ENCODE measurements at places on chromosomes 1 and 21. TPM values are rescaled to one million over a fixed set of nuclear protein-coding genes. Genes with fewer than 3 reads are reported as not detected.

DNA sequence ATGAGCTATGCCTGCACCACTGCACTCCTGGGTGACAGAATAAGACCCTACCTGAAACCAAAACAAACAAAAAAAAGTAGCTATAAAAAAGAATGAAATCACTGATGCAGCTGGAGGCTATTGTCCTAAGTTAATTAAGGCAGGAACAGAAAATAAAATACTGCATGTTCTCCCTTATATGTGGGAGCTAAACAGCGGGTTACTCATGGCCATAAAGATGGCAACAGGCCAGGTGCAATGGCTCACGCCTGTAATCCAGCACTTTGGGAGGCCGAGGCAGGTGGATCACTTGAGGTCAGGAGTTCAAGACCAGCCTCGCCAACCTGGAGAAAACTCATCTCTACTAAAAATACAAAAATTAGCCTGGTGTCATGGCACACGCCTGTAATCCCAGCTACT lies 152.7 kb downstream of the PIK3R3 start:
- no peak for DNase-seq

RABIF gene
- polyA plus RNA-seq, result 10.4 TPM

GRCh38 chr21:32073190-32073589 lies 200.4 kb downstream of the HUNK start:
- no peak for DNase-seq

DNA sequence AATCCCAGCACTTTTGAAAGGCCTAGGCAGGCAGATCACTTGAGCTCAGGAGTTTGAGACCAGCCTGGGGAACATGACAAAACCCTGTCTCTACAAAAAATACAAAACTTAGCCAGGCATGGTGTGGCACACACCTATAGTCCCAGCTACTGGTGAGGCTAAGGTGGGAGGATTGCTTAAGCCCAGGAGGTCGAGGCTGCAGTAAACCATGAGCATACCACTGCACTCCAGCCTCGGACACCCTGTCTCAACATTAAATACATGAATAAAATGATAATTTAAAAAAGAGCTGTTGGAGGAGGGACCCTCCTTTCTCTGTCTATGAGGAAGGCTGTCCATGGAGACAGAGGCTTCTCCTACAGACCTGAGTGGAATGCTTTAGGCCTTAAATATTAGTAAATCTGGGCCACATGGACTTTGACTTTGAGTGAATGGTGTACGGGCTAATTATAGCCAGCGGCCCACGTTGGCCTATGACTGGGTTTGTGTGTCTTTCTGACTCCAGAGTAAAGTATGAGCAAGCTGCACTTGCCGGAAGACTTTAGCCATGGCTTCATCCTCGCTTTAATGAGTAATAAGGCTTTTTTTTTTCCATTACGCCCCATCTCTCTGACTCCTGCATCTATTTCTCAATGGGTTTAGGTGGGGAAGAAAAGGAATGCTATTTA lies 21.3 kb downstream of the RAB3B start:
- DNase-seq, result no peak
